ENCODE measurements at places on chromosomes 3 and 15. TPM values are rescaled to one million over a fixed set of nuclear protein-coding genes. Genes with fewer than 3 reads are reported as not detected.

DNA sequence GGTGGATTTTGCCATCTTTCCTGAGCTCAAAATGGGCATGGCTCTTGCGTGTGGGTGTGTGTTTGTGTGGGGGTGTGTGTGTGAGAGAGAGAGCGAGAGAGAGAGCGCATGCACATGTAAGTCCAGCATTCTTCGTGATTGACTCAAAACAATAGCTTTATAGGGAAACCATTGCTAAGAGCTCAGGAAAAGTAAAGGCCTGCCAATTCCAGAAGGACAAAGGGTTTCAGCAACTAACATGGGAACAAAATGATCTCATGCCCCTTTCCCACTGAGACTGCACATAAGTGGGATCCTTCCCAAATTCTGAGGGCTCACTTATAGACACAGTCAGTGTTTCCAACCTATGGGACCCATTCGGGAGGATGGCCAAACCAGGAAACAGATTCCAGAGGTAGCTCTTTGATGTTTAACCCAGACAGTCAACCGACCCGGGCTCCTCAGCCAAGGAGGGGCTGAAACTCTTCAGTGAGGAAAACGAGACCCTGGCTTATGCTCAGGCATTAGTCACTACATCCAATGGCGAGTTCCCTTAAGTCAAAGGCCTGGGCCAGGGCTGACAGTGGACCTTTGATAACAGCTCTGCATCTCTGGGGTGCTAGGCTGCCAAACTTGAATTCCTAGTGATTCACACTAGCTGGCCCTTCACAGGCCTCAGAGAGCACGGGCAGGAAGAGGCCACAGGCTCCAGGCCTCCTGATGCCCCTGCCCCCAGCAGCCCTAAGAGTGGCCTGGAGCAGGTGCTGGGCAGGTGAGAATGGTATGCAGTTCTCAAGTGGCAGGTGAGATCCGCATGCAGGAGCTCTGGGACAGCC, 305.0 kb upstream of the C2CD4B start:
- no peak for DNase-seq

- DNase-seq = no peak
These were observed 298.2 kb upstream of the SLCO3A1 start for GRCh38 chr15:91555312-91555711.

DNA sequence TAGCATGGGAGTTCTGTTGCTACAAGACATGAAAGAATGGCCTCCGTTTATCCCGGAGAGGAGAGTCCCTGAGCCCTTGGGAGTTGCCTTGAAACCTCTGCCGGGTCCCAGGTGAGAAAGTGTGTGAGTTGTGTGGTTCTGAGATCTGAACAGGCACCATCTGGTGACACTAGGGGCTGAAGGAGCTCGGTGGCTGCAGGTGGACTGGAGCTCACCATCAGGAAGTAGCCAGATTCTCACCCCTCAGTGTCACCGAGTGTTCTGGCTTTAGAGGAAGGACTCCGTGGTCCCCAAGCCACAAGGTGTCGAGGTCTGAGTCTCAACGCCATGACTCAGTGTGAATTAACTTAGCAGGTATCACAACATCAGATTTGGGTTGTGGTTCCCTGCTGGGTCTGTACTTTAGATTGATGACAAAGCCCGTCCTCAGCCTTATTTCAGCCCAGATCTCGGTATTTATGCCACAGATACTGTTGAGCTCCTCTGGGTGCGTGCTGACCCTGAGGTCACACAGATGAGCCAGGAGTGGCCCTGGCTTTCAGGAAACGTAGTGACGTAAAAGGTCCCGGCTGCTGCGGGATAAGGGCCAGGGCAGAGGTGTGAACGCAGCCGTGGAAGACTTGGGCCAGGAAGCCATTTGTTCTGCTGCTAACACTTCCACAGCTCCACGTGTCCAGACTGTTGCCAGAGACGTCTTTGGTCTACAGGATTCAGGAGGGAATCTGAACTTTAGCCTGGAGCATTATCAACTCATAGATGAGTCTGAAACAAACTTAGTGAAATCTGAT, 54.4 kb downstream of the PGPEP1L start:
- DNase-seq = no peak

DNA sequence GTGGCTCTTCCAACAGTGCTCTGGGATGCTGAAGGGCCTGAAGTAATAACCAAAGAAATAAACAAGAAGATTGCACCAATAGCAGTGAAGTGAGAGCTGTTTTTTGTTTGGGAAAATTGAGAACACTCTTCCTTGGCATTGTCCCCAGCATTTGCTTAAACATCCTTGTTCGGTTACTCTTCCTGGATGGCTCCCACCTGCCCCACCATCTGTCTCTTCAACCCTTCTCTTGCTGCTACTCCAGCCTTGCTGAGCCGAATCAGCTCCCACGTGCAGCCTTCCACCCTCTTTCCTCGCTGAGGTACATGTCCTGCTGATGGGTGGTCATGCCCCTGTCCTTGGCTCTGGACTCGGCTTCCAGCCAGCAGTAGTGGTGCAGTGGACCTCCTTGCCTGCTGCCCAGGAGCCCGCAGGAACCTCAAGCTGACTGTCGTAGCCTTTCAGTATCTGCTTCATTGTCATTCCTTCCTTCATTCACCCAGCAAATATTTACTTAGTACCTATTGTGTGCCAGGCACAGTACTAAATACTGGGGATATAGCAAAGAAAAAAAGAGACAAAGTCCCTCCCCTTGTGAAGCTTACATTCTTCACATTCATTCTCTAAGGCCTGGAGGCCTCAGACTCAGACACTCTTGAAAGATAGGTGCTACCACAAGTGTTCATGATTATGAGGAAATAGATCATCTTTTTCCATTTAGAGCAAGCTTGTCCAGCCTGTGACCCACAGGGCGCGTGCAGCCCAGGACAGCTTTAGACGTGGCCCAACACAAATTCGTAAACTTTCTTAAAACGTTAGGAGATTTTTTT, 17.1 kb upstream of the VILL start:
- DNase-seq = no peak

Gene LARP6
- 16.3 TPM for total RNA-seq

GRCh38 chr15:49270541-49271421, 100.7 kb downstream of the GALK2 start:
- no peak for DNase-seq

- DNase-seq = no peak
These were observed 982.8 kb downstream of the ROBO1 start for GRCh38 chr3:78785004-78785403.

DNA sequence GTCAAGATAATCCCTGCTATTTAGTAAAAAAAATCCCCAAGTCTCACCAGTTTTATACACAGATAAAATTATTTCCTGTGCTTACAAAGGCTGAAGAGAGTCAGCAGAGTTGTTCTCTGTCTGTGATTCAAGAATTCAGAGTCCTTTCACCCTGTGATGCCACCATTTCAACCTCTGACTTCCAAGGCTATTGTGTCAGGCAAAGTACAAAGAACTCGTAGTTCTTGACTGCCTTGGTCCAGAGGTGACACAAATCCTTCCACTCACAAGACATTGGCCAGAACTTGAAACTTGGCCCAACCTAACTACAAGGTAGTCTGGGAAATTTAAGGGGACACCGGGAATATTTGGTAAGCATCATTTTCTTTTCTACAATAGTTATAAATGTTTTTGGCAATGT, 34.9 kb upstream of the CMC1 start:
- DNase-seq = no peak

Gene RBMS3
- total RNA-seq = 11.4 TPM

Gene ATP10A
- 0.82 TPM for total RNA-seq

- no peak for DNase-seq
These were observed 120.5 kb downstream of the XXYLT1 start for GRCh38 chr3:195150181-195151118.

- no peak for DNase-seq
These were observed 206.5 kb downstream of the DTWD1 start for GRCh38 chr15:49827311-49827710.

DNA sequence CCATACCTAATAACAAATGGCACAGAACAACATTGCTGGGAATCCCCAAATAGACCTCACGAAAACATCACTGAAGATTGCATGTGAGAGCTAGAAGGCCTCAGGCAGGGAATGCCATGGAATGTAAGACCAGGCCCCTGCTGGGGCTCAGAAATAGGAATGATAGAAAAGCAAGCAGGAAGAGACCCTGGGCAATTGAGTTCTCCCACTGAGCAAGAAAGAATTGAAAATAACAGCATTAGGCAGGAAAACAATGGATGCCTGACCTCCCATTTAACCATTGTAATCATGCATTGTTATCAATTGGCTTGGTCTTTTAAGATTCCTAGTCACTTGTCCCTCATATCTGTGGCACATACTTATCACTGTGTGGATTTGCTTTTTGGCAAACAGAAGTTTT, 581.6 kb downstream of the FHIT start:
- no peak for DNase-seq

DNA sequence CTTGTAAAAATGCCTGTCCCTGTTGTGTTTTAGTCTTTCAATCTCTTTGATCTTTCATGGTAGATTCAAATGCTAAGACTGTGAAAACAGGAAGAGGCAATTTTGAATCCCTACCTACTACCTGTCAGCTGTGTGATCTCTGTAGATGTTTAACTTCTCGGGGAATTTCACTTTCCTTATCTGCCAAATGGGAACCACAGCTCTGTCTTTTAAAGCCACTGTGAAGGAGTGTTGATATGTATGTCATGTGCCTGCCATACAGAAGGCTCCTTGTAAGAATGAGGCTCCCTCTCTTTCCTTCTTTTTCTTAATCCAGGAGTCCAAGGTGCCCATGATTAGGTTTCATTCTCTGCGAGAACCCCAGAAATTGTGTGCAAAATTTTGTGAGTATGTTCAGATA, 139.6 kb upstream of the ADAMTS9 start:
- DNase-seq = no peak

- no peak for DNase-seq
These were observed 1.7 kb downstream of the SPCS1 start for GRCh38 chr3:52707585-52707984.

Gene PLCB2
- total RNA-seq = 4.1 TPM

GRCh38 chr3:129576514-129577352, 29.7 kb downstream of the PLXND1 start:
- no peak for DNase-seq

- no peak for DNase-seq
These were observed 27.4 kb upstream of the SNTN start for GRCh38 chr3:63624941-63625560.

Gene INSYN1
- 26.1 TPM for total RNA-seq

DNA sequence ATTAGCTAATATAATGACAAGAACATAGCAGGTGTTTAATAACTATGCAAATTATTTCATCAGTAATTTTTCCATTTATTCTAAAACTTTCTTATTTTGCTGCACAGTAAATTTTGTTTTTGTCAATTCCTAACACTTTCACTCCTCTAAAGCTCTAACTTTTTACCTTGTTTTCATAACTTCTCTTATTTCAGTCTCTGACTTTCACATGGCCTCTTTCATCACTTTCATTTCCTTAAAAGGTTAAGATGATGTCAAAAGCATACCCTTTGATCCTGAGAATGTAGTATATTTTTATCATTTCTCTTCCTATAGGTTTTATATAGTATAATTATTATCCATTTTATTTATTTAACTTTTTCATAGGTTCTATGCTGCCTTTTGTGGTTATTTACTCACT, 1325.8 kb upstream of the ALCAM start:
- DNase-seq = no peak

DNA sequence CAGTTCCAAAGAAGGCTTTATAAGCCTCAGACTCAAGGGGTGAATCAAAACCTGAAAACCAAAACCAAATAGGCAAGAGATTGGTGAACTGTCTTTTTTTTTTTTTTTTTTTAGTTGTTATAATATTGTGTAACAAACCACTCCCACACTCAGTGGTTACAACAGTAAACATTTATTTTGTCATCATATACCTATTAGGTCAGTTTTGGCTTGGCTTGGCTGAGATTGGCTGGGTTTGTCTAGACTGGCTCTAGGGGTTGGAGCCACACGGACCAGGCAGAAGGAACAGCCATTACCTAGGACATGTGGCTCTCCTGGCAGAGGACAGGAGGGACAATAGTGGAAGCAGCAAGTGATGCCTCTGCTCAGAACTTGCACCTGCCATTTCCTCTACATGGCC, 26.4 kb upstream of the RYR3 start:
- no peak for DNase-seq

DNA sequence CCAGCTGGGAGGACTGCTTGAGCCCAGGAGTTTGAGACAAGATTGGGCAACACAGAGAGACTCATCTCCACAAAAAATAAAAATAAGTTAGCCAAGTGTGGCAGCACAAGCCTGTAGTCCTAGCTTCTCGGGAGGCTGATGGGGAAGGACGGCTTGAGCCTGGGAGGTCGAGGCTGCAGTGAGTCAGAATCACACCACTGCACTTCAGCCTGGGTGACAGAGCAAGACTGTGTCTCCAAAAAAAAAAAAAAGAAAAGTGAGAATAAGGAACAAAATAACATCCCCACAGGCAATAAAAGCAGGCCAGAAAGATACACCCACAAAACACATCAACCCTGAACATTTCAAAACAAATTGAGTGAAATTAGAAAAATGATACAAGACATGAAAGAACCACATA, 48.7 kb upstream of the OCA2 start:
- no peak for DNase-seq

Gene SLC35G2
- 11.8 TPM for total RNA-seq

DNA sequence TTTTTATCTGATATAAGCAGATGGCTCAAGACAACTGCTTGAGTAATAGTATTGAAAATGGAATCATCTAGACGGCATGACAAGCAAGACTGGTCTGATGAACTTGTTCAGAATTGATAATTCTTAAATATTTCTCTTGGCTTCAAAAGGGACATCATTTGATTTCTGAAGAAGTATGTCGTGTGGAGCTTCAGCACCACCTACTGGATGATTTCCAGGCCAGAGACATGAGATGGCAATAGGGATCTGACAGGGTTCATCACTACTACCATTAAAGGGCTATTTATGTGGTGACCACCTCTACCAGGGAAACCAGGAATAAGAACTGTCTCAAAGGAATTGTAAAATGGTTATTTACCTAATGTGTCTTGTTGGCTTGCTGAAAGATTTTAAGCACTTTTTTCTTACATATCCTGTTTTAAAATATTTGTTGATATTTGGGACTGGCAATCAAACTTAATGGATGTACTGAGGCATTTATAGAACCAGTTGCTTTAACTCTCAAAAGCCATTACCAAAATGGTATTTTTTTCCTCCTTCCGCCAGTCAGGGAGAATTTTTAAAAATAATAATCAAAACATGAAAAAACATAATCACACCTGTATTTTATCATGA, 99.5 kb upstream of the FAM98B start:
- DNase-seq = no peak
